SK-N-SH (cell line): ENCODE measurements at places on chromosomes 7 and 10.

DNA sequence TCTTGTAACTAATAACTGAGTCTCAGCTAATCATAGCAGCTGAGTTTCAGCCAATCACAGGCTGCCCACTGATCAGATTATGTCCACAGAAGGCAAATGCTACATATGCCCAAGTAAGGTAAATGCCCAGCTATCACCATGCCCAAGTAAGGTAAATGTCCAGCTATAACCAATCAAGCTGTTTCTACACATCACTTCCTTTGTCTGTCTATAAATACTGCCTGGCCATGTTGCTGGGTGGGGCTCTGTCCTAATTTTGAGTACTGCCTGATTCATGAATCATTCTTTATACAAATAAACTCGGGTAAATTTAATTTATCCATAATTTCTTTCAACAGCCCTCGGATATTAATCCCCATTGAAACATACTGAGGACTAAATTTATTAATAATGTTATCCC lies 312.4 kb downstream of the CACNA2D1 start:
- DNase-seq = no peak

DNA sequence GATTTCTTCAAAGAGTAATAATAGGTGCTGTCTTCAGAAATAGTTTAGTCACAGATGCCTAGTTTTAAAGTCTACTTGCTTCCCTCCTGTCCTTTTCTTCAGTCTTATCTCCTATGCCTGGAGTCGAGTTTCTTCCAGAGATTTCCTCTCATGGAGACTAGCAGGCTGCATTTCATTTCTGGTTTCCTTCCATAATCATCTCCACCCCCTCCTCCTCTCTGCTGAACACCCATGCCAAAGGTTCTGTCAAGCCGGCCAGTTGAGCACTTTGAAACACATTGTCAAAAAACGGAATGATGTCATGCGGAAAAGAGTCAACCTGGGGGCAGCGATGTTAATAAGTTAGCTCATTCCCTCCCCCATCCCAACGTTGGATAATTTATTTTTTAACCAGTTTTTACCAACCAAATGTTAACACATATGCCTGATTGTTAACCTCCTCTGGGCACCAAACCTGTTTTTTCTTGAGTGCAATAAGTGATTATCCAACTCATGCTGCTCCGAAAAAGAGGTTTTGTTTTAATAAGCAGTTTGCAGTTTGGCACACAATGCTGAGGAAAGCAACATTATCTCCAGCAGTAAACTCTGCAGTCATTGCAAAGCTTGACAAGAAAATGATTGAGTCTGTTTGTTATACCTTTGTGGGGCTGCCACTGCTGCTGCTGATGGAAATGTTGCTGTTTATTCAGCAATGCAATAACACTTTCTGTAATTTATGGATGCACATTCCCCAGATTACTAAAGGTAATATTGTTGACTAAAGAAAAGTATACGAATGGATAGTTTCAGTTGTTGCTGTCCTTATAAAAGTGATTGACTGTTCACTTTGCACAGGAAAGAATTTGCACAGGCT lies 161.6 kb downstream of the LRMDA start:
- no peak for DNase-seq

DNA sequence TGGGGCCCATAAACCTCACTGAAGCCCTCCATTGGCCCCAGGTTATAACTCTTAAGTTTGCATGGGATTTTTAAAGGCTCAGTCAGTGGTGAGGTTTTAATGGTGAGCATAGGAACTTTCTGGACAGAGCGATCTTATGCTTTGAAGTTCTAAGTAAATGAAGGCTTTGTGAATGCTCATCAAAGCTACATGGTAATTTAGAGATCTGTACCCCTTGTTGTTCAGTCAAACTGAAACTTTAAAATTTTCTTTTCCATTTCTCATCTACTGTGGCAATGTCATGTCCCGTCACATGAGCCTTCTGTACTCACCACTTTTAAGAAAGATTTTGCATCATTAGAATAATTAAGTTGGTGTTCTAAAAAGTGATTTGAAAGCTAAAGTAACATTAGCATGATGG lies 39.9 kb downstream of the CHN2 start:
- no peak for DNase-seq

- no peak for DNase-seq
Observed at GRCh38 chr7:36039243-36039642, 113.8 kb upstream of the EEPD1 start.
